ENCODE measurements at places on chromosomes 2 and 18.

DNA sequence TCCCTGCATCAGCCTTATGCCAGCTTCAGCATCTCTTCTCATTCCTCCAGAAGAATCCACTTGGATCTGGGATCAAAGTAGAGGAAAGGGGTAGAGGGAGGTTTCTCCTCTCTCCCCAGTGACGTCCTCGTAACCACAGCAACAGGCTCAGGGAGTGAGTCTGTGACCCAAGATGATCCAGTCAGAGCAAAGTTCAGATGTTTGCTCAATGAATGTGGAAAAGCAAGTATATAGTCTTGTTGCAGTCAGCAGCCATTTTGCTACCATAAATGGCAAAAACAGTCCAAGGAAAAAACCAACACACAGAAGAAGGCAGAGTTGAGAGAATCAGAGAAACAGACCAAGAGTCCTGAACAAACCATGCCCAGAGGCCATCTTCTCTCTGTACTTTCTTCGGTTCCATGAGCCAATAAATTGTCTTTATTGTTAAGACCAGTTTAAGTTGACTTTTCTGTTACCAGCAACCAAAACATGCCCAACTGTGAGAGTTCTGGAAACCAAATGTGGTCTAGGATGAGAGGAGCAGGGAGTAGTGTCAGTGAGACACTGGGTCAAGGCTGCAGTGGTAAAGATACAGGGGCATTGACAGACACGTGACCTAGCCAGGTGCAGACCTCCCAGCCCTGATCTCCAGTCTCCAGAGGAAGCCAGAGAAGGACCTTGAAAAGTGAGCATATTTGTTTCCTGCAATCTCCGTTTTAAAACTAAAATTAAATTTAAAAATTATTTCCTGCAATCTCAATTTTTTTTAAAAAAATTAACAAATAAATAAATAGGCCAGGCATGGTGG, 3.2 kb upstream of the CXCR1 start:
- no peak for DNase-seq

GRCh38 chr2:433216-433615, 145.3 kb upstream of the ALKAL2 start:
- no peak for DNase-seq

GRCh38 chr18:21064347-21064746, 47.3 kb downstream of the ROCK1 start:
- no peak for DNase-seq

GRCh38 chr2:63851691-63852311, 10.1 kb downstream of the UGP2 start:
- no peak for DNase-seq

- DNase-seq, result no peak
Observed at GRCh38 chr2:174300114-174300513, 34.6 kb upstream of the SP9 start.

DNA sequence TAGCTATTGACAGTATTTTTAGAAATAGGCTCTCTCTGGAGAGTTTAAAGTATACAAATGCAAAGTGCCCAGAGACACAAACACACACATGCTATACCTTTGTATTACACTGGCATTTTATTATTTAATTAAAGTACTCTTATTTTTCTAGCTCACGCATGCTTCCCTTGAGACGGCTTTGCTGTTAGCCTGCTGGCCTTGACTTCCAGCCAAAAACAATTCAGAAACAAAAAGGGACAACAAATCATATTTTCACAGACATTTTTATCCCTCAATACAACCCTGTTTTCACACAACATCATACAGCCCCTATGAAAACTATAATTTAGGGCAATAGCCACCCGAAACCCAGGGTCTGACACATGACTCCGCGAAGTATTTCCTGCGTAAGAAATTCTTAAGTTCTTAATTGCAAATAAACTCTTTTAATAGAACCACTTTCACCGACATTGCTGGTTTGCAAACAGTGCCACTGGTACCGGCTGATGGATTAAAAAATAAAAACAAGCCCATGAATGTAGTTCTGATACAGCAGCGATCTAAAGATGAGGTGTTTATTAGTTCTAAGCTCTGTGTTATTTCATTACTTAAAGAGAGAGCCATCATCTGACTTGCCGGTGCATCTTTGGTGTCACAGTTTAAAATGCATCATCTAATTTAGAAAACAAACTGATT, 185.1 kb downstream of the TCF4 start:
- DNase-seq, result peak; percentile 24

DNA sequence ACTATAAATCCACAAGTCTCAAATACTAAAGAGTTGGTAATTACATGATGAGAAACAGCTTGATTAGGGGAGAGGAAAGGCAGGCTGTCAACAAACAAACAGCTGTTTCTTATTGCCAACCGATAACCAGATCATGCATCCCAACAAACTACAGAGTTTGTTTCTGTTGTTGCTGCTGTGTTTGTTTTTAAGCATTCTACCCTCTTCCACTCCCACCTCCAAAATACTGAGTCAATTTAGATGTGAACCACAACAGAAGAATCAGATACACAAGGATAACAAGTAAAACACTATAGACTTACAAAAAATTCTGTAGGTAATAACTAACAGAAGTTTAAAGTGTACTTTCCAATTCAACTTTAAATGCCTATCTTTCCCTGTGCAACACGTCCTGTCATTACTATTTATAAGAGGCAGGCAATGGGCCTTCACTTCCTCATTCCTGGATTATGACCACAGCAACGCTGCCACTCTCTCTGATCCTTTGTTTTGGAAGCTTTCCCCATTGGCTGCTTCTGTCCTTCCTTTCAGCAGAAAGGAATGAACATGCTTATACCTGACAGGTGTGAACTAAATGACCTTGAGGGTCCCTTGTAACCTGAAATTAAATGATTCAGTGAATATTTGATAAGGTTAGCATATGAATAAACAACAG, 152.0 kb downstream of the SRBD1 start:
- no peak for DNase-seq

GRCh38 chr2:85709401-85709811, 15.2 kb downstream of the GNLY start:
- DNase-seq, result no peak

DNA sequence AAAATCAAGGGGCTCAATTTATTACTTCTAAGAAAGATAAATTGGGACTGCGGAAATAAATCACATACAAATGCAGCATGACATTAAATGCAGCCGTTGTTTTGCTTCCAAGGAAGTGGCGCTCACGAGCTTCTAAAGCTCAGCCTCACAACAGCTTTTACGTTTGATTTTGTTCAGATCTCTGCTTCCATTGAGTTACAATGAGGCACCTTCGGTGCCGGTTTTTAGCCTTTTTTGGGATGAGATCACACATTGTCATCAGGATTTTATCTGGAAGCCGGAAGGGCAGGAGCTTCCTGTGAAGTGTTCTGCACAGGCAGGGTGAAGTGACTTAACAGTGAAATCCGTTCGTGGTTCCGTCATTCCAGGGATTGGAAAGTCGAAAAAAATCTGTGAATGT, 209.8 kb downstream of the DCDC2C start:
- no peak for DNase-seq

DNA sequence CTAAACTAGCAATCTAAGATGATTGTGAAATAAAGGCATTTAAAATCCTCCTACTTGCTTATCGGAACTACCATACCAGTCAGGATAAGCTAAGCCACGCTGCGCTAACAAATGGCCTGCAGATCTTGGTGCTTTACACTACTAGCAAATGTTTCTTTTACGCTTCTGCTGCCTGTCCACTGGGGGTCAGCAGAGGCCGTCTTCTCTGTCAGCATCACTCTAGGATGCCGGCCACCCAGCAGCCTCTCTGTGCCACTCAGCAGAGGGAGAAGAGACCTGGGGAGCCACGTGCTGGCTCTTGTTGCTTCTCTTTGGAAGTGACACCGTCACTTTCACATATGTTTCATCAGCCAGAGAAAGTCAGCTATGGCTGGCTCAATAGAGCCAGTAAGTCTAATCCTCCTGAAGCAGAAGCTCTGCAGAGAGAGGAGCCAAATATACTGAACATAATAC, 36.6 kb downstream of the COPS8 start:
- DNase-seq, result peak; percentile 64

GRCh38 chr18:58492891-58493469, 135.9 kb downstream of the ALPK2 start:
- DNase-seq, result no peak

- no peak for DNase-seq
Observed at GRCh38 chr2:22932288-22932687, 452.7 kb upstream of the KLHL29 start.

DNA sequence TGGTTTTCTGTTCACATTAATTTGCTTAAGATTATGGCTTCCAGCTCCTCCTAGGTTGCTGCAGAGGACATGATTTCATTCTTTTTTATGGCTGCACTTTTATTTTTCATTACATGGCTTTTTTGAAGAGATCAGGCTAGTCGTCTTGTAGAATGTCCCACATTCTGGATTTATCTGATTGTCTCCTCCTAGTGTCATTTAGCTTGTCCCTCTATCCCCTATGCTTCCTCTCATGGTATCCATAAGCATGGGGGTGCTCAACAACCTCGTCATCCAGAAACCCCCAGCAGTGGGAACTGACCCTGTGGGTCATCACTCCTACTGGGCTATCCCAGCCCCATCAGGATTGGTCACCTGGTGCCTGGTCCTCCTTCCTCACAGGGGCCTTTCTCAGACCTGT, 49.6 kb downstream of the SERTAD2 start:
- DNase-seq, result no peak

GRCh38 chr2:37523814-37524362, 147.6 kb downstream of the CDC42EP3 start:
- DNase-seq, result peak; percentile 95

DNA sequence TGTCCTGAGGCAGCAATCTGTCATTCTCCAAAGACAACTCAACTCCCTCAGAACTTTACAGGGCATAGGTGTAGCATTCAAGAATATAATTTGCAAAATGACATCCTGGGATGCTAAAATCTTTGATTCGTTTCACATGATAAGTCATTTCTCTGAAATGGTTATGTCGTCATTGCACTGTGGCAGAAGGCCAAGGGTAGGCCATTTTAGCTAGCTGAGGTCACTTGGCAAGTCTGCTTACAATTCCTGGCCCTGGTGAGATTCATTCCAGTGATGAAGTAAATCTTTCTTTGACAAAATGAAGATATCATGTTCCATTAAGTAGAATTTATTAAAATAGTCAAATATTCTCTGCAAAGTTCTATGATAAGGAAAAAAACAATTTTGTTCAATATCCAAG, 1410.3 kb upstream of the LRRTM1 start:
- no peak for DNase-seq

DNA sequence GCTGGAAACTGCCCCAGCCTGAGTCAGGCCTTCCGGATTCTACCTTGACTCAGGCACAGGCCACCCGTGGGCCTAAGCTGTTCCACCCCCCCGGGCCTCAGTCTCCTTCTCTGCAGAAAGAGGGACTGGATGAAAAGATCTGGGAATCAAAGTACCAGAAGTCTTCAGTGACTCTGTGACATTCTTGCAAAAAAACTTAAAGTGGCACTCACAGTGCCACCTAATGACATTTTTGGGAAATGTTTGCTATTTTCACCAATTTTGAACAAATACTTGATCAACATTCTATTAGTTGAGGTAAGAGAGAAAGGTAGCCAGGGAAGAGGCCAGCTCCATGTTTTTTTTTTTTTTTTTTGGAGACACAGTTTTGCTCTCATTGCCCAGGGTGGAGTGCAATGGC, 48.3 kb upstream of the ACAA2 start:
- no peak for DNase-seq

GRCh38 chr2:218063486-218063885, 5.6 kb upstream of the RUFY4 start:
- no peak for DNase-seq

- DNase-seq, result no peak
Observed at GRCh38 chr18:58051765-58052460, 7.9 kb downstream of the NEDD4L start.

DNA sequence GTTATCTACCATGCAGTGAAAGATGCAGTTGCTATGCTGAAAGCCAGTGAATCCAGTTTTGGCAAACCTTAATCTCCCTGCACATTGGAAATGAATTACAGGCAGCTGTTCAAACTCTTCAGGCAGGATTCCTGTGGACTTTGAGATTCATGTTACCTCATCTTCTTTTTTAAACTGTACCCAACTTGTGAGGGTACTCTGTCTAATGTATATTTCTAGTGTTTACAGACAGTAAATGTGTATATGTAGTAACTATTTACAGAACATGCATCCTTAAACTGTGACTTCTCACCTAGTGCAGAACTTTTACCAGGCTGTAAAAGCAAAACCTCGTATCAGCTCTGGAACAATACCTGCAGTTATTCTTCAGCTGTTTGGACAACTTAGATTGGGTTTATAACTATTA, 50.9 kb downstream of the KDM3A start:
- no peak for DNase-seq

GRCh38 chr2:55119711-55120487, 69.6 kb upstream of the RTN4 start:
- DNase-seq, result no peak

DNA sequence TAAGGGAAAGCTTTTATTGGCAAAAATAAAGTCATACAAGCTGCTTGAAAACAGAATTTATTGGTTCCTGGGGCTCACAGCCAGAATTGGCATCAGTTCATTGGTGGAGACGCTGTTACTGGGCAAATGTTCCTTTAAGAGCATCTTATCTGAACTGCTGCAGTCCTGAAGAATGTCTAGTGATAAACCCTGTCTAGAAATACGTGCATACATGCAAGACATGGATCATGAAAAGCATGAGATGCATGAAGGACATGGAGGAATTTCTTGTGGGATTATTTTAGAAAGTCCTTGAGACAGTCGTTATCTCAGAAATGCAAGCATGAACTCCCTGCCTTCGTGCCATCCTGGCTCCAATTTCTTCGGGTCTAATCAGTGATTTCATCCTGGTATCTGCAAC, 32.5 kb upstream of the FHOD3 start:
- no peak for DNase-seq

DNA sequence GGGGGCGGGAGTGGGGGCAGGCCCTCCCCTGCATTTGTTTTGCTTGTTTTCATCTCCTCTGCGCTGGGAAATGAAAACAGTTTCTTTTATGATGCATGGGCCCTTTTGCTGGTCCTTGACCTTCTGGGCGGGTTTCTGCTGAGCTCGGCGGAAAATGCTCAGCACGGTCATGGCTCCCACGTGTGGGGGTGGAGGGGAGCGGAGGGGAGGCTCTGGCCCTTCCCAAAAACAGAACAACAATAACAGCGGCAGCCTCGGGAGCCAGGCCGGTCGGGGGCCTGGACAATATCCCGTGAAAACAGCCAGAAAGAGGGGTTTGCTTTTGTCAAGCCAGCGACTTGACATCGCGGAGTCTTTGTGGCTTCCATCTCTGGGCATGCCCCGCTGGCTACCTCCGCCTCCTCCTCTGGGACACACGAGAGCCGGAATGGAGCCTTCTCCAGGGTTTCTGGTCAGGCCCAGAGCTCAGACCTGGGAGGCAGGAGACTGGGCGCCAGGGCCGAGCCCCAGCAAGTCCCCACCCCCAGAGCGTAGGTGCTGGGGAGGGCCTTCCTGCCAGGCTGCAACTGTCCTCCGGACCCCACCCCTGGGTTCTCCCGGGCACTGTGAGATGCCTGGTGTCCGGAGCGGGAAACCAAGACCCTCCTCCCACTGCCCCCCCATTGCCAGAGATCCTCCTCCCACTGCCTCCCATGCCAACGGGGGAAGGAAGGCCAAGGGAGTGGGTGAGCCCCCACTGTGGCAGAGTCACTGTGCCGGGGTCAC, 35.9 kb upstream of the SNED1 start:
- no peak for DNase-seq

GRCh38 chr2:113032737-113033136, 19.9 kb downstream of the IL36B start:
- DNase-seq, result no peak

Data from NCI-H446 (cell line).